ENCODE measurements at places on chromosomes 12 and 14.

- no peak for DNase-seq
Observed at GRCh38 chr14:97185186-97185585, 388.0 kb downstream of the VRK1 start.

DNA sequence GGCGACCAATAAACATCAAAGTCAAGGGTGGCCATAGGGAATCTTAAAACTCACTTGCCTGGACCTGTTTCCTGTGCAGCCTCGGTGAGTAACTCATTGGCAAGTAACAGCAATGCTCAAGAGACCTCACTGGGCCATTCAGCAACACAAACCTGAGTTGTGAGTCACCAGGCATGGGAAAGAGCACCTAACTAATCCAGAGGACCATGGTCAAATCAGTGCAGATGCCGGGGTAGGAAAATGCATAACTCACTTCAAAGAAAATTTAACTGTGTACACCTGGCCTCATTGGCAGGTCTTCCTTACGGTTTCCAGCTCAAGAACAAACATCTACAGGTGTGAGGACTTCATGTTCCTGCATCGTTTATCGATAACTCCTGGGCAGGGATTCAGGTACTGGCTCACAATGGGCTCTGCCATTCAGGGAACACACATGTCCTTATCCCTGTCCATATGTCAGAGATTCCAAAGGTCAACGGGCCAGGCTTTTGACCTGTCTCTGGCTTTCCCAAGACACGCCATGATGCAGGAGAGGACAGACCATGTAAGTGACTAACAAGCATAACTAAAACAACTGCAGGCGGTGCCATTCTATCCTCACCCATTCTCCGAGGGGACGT, 211.8 kb downstream of the ANO2 start:
- DNase-seq: no peak

DNA sequence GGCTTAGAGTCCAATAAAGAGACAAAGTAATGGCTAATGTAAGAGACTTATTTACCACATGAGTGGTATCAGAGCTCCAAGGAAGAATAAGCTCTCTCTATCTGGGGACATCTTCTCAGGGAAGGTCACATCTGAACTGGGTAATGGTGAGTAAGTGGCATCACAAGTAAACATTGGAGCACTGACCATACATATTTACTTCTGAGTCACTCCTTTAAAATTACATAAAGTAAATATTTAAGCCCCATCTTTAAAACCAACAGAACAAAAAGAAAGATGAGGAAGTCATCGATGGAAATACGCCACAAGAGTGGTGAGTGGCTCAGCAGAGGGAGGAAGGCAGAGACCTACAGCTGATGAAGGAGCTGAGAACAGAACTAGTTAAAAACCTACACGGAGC, 159.9 kb downstream of the DUSP6 start:
- no peak for DNase-seq

DNA sequence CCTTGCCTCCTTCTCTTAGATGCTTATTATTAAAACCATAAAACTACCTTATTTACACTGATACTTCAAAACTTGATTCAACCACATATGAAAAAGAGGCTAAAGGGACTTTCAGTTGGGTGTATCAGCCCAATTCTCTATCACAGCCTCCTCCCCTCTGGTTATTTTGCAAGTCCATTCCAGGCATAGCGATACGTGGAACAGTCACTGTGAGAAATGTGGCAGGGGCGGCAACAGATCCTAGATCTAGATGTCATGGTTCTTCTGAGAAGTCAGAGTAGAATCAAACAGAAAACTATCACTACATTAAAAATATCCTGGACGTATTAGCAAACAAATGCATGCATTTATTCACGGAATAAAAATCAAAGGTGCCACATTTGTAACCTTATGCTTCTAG, 83.2 kb downstream of the RALGAPA1 start:
- no peak for DNase-seq

GRCh38 chr12:88266806-88267360, 124.8 kb downstream of the TMTC3 start:
- DNase-seq: no peak

DNA sequence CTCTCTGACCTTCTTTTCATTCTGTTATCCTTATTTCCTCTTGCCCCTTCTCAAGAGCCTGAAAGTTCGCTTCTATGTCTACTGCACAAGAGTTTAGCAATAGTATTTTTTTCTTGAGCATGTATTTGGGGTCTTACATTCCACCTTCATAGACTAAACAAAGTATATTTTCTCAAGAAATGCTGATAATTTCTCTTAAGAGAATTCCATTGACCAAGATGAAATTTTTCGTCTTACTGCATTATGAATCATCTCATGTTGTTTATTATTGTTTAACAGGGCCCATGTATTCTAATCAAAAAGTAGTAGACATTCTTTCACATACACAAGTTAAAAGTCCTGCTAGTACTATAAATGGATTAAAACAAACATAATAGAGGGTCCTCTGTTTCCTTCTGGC, 219.3 kb downstream of the C12orf50 start:
- DNase-seq: no peak

- DNase-seq: no peak
Observed at GRCh38 chr12:26091822-26092221, 33.0 kb downstream of the BHLHE41 start.

DNA sequence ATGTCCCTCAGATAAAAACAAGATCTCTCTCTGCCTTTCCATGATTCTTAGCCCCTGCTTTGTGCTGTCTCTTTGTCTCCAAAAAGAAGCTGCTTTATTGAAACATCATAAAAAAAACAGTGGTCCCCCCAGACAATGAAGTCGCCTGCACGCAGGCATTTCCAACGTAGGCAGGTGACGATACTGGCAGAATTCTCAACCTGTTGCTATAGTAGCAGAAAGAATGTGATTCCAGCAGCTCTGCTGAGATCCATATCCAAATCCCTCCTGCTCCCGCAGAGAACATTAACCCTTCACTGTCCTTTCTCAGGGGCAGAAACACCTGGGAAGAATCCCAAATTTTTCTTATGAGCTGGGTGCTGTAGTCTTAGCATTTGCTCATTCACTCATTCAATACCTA, 84.8 kb downstream of the STON2 start:
- no peak for DNase-seq

DNA sequence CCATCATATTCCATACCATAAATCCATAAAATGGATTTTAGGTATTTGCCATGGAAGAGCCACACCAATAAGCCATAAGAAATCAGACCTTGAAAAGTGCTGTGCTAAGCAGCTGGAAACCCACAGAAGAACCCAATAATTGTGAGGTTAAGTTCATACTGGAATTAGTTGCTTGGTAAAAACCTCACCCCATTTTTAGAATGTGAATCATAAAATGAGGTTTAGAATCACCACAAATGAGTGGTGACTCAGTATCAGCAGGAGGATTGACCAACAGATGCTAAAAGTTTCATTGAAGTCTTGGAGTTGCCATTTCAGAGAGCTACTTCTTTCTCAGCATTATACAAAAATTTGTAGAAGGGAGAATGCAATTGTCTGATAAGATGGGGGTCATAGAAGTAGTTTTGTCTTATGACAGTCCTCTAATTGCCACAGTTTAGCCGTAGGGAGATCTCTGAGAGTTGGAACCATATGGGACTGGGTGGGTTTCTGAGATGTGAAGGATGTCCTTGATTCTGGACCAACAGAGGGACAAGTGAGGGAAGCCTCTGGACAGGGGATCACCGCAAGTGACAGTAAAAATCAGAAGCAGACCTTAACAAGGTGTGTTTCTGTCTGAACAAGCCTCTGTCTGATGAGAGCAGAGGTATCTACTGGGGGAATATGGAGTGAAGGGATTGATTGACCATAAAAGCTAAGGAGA, 1.4 kb upstream of the STON2 start:
- DNase-seq: no peak

DNA sequence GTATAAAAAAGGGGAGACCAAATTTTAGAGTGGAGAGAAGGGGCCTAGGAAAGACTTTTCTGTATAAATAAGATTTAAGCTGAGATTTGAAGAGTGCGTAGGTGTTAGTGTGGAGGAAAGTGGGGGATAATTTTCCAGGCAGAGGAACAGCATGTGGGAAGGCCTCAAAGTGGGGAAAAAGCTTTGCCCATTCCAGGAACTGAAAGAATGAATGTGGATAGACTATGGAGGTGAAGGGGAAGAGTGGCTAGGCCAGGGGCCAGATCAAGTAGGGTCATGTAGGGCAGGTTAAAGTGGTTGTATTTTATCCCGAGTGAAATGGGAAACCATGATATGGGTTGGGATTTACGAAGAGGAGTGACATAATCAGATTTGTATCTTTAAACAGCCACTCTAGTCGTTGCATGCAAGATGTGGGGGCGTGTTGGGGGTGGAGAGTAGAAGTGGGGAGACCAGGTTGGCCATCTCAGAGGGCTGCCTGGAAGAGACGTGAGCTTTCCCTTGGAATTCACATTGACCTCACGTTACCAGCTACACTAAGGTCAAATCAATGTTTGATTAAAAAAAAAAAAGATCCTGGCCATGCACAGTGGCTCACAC, 3.3 kb downstream of the ZNF664 start:
- no peak for DNase-seq

DNA sequence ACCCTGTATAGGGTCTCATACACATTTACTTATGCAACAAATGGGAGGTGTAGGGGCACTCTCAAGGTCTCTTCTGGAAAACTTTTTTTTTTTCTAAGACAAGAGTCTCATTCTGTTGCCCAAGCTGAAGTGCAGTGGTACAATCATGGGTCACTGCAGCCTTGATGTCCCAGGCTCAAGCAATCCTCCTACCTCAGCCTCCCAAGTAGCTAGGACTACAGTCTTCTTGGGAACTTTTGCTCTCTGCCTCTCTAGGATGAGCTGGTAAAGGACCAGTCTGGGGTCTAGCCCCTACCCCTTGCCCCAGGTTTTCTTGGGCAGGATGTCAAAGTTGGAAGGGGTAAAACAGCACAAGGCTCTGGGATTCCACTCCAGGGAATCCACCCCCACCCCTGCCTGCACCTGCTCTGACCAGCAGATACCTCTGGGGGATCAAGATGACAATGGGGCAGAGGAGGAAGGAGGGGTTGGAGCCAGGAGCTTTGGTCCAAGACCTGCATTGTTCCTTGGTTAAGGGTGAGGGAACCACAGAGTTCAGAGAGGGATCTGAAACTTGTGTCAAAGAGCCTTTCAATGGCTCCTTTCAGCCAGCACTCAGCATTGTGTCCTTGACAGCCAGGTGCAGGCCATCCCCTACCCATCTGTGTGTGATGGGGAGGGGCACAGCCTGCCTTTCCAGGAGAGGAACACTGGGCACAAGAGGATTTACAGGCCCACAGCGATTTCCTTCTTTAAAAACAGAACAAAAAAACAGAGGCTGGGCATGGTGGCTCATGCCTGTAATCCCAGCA, 12.2 kb downstream of the CTDSP2 start:
- DNase-seq: no peak

GRCh38 chr14:87992346-87992717, 650 bp downstream of the GALC start:
- DNase-seq: no peak

- no peak for DNase-seq
Observed at GRCh38 chr12:1234073-1234472, 243.1 kb downstream of the ERC1 start.

DNA sequence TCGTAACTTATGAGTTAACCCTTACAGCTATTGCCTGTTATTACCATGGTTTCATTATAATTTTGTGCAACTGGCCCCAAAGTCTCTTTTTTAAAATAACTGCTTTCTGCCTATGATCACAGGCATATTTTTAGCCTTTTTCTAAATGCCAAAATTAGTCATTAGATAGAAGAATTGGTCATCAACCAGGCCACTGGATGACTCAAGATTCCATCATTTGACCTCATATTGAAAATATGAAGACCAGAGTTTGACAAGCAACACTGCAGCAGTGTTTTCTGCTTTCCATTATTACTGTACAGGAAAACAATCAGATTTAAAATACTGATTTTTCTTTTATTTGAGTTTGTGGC, 54.7 kb upstream of the OTOGL start:
- DNase-seq: no peak

- DNase-seq: peak; percentile 73
Observed at GRCh38 chr14:51004801-51005526, 60.7 kb upstream of the PYGL start.

- no peak for DNase-seq
Observed at GRCh38 chr14:28361486-28361885, 405.1 kb upstream of the FOXG1 start.

GRCh38 chr14:97706819-97707218, 909.6 kb downstream of the VRK1 start:
- no peak for DNase-seq

- DNase-seq: no peak
Observed at GRCh38 chr14:104178279-104178678, 39.9 kb downstream of the KIF26A start.

DNA sequence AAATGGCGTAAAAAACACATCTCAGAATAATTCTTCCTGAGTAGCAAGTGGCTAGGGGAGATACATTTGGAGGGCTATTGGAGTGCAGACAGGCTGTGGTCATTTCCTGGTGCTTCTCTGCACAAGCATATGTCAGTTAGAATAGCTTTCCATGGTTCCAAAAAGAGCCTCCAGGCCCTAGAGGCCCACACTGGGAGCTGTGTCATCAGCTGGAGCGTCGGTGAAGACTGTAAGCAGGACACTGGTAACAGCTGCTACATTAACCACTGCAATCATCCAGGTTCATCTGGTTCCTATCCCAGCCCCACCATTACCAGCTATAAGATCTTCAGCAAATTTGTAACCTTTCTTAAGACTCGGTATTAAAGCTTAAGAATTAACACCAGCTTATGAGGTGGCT, 31.7 kb upstream of the APPL2 start:
- DNase-seq: no peak

GRCh38 chr14:20603813-20604690, 12.9 kb upstream of the RNASE12 start:
- DNase-seq: no peak

GRCh38 chr12:110108309-110109036, 15.7 kb upstream of the IFT81 start:
- no peak for DNase-seq

DNA sequence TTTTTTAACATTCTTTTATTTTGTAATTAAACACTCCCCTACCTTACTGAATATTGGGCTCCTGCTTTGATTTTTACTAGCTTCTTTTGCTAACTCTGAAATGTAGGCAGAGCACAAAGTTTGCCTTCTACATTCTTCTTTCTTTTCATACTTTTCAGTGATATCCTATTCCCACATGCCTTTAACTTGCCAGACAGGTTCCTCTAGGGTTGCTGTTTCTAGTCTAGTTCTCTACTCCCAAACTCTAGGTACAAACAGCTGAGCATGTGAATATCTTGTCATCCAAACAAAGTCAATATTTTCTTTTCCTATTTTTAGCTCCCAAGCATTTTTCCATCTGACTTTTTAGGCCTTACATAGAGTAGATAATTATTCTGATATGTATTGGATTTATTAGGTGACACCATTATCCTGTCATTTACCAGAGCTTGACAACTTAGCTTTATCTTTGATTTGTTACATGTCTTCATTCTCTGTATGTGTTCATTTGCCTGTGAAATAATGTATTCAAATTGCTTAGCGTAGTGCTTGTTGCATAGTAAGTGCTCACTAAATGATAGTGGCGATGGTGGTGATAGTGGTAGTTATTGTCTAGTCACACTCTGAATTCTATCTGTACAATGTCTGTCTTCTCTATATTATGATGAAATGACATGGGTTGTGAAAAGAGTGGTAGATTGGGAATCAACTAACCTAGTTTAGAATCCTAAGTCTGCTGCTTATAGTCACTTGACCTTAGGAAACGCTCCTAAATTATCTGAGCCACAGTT, 73.6 kb upstream of the DNM1L start:
- DNase-seq: no peak

GRCh38 chr14:54778618-54779345, 123.8 kb downstream of the GCH1 start:
- no peak for DNase-seq
